ENCODE measurements at places on chromosomes 2 and 18.

- DNase-seq: no peak
Observed at GRCh38 chr2:86068136-86068588, 37.5 kb downstream of the POLR1A start.

GRCh38 chr2:194096402-194096801 is 1560.6 kb upstream of the SLC39A10 start:
- DNase-seq: no peak

GRCh38 chr2:126784621-126785020 is 114.1 kb upstream of the TEX51 start:
- no peak for DNase-seq

- DNase-seq: no peak
Observed at GRCh38 chr2:200703127-200703925, 108.4 kb upstream of the BZW1 start.

DNA sequence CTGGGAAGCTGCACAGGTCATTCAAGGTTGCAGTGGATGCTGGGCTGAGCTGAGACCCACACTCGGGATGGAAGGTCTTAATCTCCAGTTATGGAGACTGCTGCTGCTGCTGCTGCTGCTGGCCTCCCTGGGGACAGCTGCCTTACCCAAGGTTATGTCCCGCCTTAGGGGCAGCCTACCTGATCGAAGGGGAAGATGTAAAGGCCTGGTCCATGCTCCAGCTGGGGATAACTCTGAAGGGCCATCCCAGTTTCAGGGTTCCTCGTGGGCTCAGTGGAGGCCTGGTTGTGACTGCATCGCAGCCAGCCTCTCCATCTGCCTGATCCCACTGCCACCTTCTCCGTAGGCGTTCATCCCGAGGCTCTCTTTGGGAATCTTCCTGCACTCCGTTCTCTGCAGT is 33.0 kb downstream of the RHOB start:
- no peak for DNase-seq

GRCh38 chr18:44654573-44654972 is 26.1 kb upstream of the SETBP1 start:
- DNase-seq: no peak

Data from retina (tissue), 1 donor.